ENCODE measurements at places on chromosomes 2 and 18. TPM values are rescaled to one million over a fixed set of nuclear protein-coding genes. Genes with fewer than 3 reads are reported as not detected.

The NBEAL1 gene
- total RNA-seq: 3.7 TPM

The TET3 gene
- total RNA-seq: 11.3 TPM

The OLA1 gene
- total RNA-seq: 109 TPM

The GREB1 gene
- 2.6 TPM for total RNA-seq

The LCT gene
- 0.05 TPM for total RNA-seq

The SYT4 gene
- total RNA-seq: not detected

The MROH2A gene
- 0.12 TPM for total RNA-seq

The QPCT gene
- total RNA-seq: 21.3 TPM

The CCBE1 gene
- 9.7 TPM for total RNA-seq

The DUSP19 gene
- 0.34 TPM for total RNA-seq

The ANKRD30BL gene
- not detected for total RNA-seq

The TDRD15 gene
- not detected for total RNA-seq

The GALNT3 gene
- not detected for total RNA-seq

The ODC1 gene
- total RNA-seq: 159 TPM

The IRS1 gene
- 13.6 TPM for total RNA-seq

The NOL4 gene
- not detected for total RNA-seq

The NT5C1B gene
- total RNA-seq: not detected

The VSNL1 gene
- total RNA-seq: not detected

The TYMS gene
- total RNA-seq: 178 TPM

The CRYGD gene
- total RNA-seq: not detected

The CCDC74B gene
- 4.2 TPM for total RNA-seq

The IL18R1 gene
- 1.0 TPM for total RNA-seq

The RAD51AP2 gene
- total RNA-seq: not detected

The TMX3 gene
- total RNA-seq: 16.8 TPM

The ASB18 gene
- total RNA-seq: not detected

The NEU2 gene
- not detected for total RNA-seq

The ZBTB7C gene
- total RNA-seq: 0.23 TPM

The OR6B2 gene
- not detected for total RNA-seq

The TRABD2A gene
- total RNA-seq: 12.8 TPM

The E2F6 gene
- 25.7 TPM for total RNA-seq

The BOK gene
- total RNA-seq: 27.7 TPM

The FAHD2A gene
- total RNA-seq: 30.3 TPM

The UGT1A5 gene
- 0.13 TPM for total RNA-seq

The CHST9 gene
- not detected for total RNA-seq

The CPO gene
- total RNA-seq: not detected

The FKBP1B gene
- 12.7 TPM for total RNA-seq

The ABCA12 gene
- total RNA-seq: 0.23 TPM

The DOK6 gene
- total RNA-seq: not detected

The CTIF gene
- 15.1 TPM for total RNA-seq

The IL1B gene
- 0.26 TPM for total RNA-seq

The SLC5A7 gene
- not detected for total RNA-seq

The FAM124B gene
- not detected for total RNA-seq

The FSHR gene
- total RNA-seq: not detected

The CHRNG gene
- not detected for total RNA-seq

The HOXD11 gene
- total RNA-seq: 5.5 TPM

The MARCHF4 gene
- total RNA-seq: 25.5 TPM

The IGFBP2 gene
- 82.8 TPM for total RNA-seq

The KCNE4 gene
- 0.64 TPM for total RNA-seq

The IL1RN gene
- total RNA-seq: 0.39 TPM
